ENCODE measurements at places on chromosomes 5 and 9.

DNA sequence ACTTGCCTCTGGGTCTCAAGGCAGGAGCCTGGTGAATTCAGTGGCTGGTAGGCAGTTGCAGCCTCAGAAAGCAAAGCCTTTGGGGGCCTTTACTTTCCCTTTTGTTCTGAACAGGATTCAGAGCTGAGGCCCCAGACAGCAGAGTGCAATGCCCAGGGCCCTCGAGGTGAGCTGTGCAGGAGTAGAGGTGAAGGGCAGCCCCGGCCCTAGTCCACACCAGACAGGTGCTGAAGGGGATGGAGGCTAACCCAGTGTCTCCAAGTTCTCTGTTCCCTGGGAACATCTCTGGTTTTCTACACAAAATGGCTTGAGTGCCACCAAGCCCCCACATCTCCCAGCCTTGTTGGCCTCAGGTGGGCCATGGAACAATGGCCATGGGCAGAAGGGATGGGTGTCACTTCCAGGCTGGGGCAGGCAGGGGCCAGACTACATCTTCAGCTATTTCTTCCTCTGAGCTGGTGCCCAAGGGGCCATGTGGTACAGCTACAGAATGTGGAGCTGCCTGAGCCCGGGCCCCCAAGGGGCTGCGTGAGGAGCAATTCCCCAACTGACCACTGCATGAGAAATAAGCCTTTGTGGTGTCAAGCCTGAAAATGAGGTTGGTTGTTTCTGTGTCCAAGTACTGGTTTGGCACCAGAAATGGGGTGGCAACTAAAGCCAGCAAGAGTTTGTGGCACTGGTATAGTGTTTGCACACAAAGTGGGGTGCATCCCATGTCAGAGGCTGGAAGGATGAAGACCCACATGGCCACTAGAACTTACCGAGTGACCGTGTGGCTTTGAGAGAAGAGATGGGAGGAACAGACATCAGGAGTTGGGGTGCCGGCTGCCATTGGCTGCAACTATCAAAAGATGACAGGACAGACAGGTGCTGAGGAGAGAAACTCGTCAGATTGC, 57.8 kb downstream of the BARX1 start:
- no peak for DNase-seq

- DNase-seq = no peak
Measured at GRCh38 chr9:129456549-129457324, 164.2 kb downstream of the C9orf50 start.

DNA sequence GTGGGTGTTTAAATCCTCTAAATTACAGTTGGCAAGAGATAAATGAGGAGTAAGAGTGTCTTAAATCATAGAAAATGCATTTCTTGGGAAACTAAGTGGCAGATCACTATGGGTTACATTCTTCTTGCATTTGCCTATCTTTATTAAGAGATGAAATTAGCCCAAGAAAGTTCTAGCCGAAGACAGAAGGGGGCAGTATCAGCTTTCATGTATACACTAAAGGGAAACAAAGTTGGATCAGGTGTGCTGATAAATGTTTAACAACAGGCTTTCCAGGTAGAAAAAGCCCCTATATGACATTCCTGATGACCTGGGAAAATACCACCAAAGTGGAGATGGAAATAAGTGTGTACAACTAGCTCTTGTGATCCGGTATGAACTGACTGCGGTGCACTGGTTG, 81.9 kb upstream of the TLR4 start:
- DNase-seq = no peak

- DNase-seq = no peak
Measured at GRCh38 chr5:163978897-163979296, 473.5 kb downstream of the MAT2B start.

GRCh38 chr5:165161204-165161603, 1655.8 kb downstream of the MAT2B start:
- DNase-seq = no peak

GRCh38 chr9:5263351-5264218, 32.4 kb downstream of the INSL4 start:
- no peak for DNase-seq

DNA sequence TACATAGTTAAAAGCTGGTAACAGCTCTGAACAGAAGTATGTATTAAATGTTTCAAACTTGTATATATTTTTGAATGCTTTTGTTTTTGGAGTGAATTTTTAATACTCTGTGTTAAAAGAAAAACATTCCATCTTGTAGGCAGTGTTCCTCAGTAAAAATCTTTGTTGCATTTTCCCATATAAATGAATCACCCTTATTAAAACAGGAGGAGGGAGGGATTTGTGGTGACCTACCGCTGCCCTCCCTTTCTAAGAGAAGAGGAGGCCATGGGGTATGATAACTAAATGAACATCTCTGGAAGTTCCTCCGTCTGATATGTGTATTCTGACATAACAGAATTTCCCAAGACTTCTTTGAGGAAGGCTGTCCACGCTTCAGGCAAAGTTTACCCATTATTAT, 53.4 kb downstream of the INIP start:
- no peak for DNase-seq

All from DMS 273 treated with DMSO at 0.1 percent for 48 hours (cell line).